Left renal cortex interstitium (tissue), 4 donors: ENCODE measurements at places on chromosomes 7 and 10.

DNA sequence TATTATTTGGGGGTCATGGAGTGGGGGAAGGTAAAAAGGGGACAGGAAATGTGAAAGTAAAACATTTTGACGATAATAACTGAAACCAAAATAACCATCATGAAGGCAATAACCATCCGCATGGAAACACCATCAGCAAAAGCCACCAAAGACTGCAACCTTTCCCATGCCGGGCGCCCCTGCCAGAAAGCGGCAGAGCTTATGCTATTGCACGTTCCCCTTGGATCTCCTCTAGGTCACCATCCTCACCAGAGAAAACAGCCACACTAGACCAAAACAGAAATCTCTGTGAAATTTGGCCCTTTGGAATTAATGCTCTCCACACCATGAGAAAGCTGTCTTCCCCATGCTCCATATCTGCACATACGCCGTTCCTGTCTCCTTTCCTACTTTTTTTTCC, 31.1 kb downstream of the DRGX start:
- no peak for DNase-seq

GRCh38 chr7:143979359-143979758, 20.8 kb upstream of the OR6B1 start:
- no peak for DNase-seq

DNA sequence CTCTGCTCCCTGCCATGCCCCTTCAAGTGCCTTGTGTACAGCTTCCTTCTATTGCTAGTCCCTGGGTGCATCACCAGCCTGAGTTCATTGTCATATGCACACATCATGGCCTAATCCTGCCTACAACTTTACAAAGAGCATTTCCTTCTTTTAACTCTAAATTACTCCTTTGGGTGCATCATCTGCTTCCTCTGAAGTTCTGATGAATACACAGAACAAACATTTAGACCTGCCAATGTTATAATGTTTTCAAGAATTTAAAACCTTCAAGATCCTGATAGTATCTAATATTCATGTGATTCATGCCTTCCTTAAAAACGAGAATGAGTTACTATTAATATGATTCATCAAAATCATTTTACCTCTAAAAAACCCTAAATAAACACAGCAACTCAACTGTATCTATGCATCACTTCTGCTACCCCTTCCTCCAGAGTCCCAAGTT, 357.1 kb downstream of the MAGI2 start:
- DNase-seq: no peak

DNA sequence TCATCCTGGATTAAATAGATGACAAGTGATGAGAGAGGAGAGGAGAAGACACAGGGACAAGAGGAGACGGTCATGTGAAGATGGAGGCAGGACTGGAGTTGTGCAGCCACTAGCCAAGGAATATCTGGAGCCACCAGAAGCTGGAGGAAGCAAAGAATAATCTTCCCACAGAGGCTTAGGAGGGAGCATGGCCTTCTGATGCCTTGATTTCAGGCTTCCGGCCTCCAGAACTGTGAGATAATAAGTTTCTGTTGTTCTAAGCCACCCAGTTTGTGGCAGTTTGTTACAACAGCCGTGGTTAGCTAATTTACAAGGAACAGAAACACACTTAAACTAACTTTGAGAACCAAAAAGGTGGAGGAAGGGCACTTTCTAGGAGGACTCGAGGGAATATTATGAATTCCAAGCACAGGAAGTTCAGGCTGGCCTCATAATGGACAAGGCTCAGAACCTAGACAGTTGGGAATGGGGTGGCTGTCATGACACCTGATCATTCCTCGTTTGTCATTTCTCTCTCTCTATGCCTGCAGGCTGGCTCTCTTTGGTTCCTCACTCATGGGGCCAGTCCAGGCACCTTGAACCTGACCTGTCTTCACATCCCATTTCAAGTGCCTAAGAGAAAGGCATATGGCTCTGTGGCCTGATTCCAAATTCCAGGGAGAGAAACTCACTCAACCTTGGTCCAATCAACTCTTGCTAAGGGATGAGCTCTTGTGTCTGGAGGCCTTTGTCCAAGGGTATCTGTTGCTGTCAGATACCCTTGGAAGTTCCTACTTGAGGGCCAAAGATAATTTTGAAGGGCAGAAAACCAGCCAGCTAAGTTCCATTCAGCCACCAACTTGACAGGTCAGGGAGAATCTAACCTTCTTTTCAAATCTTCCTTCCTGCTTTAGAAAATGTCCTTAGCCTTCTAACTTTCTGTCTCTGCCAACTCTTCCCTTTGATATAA, 33.5 kb upstream of the PDZD8 start:
- DNase-seq: no peak

DNA sequence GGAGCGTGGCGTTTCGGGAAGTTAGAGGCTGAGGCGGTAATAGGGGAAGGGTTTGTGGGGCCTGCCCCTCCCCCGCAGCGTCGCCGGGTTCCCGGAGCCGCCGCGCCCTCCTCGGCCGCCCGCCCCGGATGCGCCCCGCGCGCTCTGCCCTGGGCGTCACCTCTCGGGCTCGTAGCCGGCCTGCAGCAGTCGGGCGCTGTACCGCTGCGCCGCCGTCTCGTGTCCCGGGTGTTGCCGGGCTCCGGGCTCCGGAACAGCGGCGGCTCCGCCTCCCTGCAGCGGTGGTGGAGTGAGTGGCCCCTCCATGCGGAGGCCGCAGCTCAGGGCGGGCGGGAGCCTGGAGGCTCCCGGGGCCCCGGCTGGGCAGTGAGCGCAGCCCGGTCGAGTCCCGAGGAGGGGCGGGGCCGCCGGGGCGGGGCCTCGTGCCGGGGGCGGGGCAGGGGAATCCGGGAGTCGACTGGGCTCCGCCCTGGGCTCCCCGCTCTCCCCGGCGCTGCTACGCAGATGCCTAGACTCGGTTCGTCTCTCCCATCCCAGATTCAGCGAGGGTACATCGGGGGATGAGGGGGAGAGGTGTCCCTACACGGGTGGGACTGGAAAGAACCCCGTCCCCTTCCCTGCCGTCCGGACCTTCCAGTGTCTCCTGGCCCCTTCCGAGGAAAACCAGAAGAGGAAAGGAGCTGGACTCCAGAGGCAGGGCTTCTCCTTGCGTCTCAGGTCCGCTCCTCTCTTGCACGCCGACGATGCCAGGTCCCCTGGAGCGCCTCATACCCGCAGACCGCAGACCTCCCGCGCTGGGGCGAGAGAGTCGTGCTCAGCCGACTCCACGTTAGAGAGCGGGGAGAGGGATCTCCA, at the start of gene IMPDH1:
IMPDH1 (minus strand) TSS at position 387 of the 855 bp plus-strand sequence; CDS start at position 306, 81 bp downstream.
- DNase-seq: peak; percentile 58

DNA sequence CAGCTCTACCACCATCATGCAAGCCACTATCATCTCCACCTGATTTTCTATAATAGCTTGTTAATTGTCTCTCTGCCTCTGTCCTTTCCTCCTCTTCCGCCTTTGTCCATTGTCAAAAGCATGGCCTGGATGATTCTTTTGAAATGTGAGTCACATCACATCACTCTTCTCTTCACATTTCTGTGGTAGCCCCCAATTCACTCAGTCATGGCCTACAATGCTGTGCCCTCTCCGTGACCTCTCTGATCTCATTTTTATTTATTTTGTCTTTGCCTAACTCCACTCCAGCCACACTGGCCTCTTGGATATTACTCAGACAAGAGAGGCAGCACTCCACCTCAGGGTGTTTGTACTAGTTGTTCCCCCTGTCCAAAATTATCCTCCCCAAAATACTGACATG, 4.9 kb upstream of the ABCB4 start:
- no peak for DNase-seq

DNA sequence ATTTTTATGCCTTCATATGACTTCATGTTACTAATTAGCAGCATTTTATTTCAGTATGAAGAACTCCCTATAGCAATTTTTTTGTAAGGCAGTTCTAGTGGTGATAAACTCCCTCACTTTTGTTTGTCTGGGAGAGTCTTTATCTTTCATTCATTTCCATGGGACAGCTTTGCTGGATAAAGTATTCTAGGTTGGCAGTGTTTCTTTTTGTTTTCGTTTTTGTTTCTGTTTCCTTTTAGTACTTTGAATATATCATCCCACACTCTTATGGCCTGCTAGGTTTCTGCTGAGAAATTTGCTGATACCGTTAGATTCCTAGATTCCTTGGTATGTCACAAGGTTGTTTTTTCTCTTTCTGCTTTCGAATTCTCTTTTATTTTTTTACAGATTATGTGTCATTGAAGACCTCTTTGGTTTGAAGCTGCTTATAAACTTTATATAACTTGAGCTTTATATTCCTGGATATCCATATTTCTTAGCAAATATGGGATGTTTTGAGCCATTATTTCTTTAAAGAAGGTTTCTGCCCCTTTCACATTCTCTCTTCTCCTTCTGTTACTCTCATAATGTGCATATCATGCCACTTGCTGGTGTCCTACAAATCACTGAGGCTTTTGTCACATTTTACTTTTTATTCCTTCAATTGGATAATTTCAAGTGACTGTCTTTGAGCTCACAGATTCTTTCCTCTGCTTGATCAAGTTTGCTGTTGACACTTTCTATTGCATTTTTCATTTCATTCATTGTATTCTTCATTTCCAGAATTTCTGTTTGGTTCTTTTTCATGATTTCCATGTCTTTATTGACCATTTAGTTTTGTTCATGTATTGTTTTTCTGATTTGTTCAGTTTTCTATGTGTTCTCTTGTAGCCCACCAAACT, 28.9 kb upstream of the AHR start:
- no peak for DNase-seq

DNA sequence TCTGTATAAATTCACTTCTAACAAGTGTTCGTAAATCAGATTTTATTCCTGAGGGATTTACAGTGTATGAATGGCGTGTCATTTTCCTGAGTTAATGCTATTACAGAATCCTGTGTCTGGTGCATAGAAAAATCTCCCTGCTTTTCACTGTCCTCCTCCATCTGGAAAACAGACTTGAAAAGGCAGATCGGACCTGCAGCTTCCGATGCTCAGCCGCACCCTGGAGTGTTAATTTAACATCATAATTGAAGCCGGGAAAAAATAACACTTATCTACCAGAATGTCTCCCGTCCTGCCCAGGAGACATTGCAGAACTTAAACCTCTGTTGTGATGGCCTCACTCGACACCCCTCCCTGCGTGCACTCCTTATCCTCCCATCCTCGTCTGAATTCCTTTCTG, 442.1 kb upstream of the FOXK1 start:
- no peak for DNase-seq

DNA sequence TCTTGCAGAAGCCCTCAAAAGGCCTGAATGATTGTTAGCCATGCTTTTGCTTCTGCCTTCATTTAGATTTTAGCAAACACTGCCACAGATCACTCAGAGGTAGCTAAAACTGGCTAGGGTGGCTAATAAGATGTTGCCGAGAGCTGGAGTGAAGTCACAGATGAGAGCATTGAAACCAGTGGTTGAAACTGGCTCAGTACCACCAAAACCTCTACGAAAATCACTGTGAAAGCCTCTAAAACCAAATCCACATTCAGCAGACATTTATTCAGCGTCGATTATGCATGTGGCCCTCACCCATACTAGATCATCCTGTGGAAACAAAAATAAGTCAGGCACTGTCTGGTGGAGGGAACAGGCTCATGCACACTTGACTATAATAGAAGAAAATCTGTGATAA, 50.8 kb downstream of the PIK3CG start:
- no peak for DNase-seq

DNA sequence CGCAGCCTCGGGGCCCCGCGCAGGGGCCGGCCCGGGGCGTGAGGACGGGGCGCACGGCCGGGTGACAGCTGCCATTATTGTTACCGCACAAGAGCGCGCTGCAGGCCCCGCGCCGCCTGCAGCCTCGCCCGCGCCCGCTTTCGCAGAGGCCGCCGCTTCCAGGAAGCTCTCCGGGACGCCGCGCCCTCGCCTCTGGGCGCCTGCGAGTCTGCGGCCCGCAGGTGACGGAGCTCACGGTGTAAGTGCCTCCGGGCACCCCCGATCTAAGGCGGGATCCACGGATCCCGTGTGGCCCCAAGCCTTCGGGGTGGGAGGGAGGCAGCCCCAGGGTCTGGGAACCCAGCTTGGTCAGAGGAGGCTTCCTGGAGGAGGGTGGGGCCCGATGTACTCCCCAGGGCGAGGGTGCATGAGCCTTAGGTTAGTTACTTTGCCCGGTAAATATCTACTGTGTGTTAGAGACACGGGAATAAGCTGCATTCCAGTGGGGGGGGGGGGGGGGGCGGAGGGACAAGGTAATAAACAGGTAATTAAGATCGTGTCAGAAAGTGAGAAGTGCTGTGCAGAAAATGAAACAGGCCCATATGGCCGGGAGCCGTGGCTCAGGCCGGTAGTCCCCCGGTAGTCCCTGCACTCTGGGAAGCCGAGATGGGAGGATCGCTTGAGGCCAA, 638 bp downstream of the IQCE start:
- DNase-seq: no peak

GRCh38 chr7:137081321-137082093, 213.1 kb downstream of the CHRM2 start:
- DNase-seq: no peak

DNA sequence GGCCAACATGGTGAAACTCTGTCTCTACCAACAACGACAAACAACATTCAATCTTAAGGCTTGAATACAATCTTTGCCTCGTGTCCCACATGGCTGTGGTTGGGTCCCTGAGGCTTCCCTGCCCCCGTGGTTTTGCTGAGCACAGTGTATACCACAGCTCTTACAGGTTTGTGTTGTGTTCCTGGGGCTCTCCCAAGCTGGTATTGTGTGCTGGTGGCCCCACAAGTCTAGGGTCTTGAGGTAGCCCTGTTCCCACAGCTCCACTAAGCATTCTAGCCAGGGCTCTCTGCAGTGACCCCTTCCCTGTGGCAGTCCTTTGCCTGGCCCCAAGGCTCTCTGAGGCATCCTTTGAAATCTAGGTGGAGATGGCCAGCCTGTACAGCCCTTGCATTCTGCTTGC, 68.0 kb upstream of the CCNY start:
- no peak for DNase-seq

DNA sequence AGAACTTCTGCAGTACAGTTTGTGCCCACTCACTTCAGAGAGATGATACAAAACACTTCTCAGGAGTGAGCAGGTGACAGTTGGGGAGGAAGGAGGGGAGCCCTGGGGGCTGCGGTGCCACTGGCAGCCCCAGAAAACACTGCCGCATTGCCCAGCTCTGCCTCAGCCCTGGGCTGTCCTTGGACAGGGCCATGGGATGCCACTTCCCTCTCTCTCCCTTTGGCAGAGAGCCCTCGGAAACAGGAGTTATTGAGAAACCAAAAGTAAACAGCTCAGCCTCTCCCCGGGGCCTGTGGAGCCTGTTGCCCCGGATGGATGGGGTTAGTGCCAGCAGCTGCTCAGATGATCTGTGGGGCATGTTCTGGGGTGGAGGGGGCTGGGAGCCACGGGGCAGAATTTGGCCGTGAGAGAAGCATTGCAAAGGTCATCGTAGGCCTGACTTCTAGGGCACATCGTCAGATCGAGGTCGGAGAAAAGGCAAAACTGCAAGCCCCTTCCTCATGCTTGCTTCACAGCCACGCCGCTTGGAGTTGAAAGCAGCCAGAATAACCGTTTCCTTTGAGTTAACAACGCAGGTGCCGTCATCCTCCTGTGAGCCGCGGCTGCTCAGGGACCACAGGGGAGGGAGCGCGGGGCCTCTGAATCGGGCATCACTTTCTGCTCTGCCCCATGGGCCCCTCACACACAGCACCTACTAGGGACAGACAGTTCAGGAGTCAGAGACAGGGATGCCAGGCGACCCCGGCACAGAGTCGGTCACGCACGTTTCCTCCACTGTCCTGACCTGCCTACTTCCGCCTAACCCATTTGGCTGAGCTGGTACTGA, 256.4 kb downstream of the CAMK1D start:
- DNase-seq: no peak
